Hematopoietic multipotent progenitor cell treated with erythropoietin and hydrocortisone succinate and interleukin-3 and kit ligand, for 4 days (in vitro differentiated cells): ENCODE measurements at places on chromosomes 5 and 9.

GRCh38 chr9:14418941-14419937 lies 105.3 kb upstream of the NFIB start:
- DNase-seq = no peak

GRCh38 chr9:121105531-121105930 lies 30.8 kb downstream of the CNTRL start:
- peak; percentile 41 for DNase-seq

GRCh38 chr5:128799945-128800344 lies 165.3 kb upstream of the SLC27A6 start:
- DNase-seq = no peak

DNA sequence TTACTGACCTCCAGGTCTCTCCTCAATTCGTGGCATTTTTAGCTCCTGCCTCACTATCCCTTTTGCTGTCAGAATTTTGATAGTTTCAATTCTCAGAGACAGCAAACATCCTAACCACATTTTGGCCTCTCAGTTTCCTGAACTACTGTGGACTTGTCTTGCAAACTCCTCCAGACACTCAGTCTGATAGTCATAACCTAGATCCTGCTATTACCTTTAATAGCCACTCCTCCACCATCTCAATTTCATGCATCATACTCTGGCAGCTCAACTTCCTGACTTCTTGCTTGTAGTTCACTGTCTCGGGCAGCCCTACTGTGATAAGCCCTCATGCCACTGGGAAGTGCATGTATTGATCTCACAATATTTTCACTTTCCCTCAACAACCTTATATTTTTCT lies 481.8 kb upstream of the CDH18 start:
- no peak for DNase-seq

- DNase-seq = no peak
These were observed 66.1 kb upstream of the ADRA1B start for GRCh38 chr5:159850160-159850559.

DNA sequence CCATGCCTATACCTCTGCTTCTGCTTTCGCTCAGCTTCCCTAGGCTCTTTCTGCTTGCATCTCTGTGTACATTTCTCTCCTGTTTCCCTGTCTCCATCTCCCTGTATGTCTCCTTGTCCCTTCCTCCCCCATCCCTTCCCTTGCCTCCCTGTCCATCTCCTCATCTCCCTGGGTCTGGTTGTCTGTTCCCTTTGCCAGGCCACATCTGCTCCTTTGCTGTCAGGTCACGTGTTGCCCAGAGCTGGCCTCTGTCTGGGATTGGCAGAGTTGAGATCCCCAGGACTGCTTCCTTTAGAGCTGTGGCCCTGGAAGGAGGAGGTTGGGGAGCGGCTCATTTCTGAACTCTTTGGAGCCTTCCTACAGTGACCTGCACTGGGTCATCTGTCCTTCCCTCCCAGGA lies 31.8 kb upstream of the PTGS1 start:
- no peak for DNase-seq

- DNase-seq = no peak
These were observed 6.6 kb upstream of the CNOT6 start for GRCh38 chr5:180487556-180487955.

GRCh38 chr9:123651273-123651672 lies 278.7 kb downstream of the DENND1A start:
- DNase-seq = no peak

DNA sequence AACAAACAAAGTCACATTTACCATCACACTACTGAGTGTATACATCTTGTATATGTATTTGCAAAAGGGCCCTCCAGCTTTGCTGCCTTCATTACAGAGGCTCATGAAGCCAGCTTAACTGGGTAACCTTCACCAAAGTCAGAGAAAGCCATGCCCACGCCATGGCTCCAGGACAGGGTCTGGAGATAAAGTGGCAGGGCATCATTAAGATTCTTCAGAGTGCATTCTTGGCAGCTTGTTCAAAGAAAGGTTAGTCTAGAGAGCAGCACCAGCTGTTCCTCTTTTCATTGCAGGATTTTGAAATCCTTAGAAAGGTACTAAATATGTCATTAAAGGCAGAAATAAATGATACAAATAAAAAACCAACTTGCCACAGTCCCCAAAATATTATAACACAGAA lies 333.2 kb downstream of the NDUFS4 start:
- DNase-seq = no peak

DNA sequence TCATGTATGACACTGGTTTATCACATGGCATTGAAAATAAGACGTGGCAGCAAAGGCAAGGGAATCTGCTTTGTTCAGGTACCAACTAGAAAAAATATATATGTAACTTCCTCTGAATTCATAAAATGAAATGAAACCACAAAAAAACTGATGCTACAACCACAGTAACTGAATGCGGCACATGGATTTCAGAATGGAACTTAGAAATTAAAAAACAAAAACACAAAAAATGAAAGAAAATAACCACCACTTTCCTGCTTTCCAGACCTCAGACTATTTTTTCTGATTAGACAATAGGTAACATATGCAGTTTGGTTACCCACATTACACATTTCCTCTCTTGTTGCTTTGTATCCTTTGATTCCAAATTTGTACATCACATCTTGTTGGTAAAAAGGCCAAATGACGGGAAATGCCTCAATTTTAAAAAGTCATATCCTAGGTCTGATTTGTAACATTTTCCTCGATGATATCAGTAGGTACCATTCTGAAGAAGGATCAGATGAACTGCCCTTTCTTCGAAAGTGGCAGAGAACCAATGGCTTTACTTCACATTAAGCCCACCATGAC lies 18.1 kb upstream of the PDCL start:
- DNase-seq = no peak

- peak; percentile 87 for DNase-seq
These were observed 7.0 kb upstream of the IL12B start for GRCh38 chr5:159337016-159337955.

DNA sequence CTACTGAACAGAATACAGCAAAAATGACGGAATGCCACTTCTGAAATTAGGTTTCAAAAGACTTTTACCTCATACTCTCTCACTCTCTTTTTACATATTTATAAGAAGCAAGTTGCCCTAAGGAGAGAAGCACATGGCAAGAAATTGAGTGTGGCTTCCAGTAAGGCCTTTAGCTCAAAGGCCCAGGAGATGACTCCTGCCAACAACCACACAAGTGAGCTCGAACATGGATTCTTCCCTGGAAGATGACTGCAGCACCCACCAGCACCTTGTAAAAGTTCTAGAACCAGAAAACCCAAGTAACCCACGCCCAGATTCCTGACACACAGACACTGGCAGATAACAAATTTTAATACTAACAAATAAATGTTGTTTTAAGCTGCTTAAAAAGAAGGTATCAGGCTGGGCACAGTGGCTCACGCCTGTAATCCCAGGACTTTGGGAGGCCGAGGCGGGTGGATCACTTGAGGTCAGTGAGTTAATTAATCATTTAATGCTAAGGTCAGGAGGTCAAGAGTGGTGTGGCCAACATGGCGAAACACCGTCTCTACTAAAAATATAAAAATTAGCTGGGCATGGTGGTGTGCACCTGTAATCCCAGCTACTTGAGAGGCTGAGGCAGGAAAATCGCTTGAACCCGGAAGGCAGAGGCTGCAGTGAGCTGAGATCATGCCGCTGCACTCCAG lies 17.0 kb downstream of the PTBP3 start:
- peak; percentile 50 for DNase-seq

- no peak for DNase-seq
These were observed 84.6 kb downstream of the ANKRD55 start for GRCh38 chr5:56148453-56148971.

DNA sequence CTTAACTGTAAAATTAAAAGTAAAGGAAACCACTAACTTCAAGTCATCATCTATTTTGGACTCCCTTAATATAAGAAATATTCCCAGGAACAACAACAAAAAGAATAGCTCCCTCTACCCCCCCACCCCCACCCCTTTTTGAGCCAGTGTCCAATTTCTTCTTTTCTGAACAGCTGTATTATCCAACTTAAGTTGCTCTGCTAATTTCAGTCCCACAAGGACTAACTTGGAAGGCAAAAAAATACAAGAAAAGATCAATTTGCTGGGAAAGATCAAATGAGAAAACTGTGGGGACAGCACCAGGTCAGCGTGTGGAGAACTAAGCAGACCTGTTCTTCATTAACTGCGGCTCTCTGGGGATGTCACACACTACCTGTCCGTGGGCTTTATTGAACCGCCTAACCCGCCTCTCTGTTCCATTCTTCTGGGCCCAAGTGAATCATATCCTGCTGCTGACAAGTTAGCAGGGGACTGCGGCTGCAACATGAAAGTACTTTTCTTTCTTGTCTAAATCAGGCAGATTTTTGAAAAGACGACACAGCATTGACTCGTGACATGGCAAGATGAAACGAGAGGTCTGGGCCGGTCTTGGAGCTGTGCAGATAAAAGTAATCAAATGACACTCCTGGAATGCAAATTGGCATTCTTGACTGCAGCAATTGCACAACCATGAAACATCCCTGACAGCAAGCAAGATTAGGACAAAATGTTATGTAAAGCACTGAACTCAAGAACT lies 2.7 kb downstream of the BNC2 start:
- DNase-seq = no peak

- no peak for DNase-seq
These were observed 286.9 kb upstream of the TARS1 start for GRCh38 chr5:33153831-33154230.

GRCh38 chr9:124449381-124450151 lies 685 bp upstream of the ADGRD2 start:
- DNase-seq = no peak

DNA sequence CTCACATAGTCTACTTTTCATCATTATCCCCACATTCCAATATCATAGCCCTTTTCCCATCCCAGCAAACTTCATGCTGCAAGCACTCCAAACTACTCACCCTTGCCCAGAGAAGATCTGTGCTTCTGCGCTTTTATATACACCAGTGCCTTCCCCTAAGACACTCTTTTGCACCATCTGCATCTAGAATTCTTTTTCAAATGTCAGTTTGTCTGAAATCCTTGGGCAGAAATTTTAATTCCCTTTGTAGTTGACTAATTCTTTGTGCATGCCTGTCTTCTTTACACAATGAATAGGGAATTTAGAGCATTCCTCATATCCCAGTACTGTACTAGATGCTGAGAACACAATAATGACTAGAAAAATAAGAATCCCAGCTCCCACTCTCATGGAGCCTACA lies 298.9 kb downstream of the KCNN2 start:
- DNase-seq = no peak

GRCh38 chr9:124486778-124487259 lies 20.4 kb downstream of the NR5A1 start:
- no peak for DNase-seq

DNA sequence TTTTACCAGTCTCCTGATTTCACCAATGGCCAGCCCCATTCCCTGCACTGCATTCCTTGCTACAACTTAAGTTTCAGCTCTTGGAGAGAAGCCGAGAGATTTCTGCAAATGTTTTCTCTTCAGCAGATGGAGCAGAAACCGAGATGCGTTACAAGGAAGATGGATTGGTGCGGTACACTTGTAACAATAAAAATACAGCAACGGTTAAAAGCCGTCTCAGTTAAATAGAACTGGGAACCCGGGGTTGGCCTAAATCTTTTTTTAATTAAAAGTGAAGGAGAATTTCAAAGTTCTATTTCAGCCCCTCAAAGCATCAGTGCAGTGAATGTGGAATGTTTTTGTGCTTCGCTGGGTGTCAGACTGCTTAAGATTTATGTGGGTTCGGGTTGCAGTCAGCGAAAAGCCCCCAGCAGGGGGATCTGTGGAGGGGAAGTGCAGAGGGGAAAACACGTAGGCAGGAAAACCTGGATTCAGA lies 19.8 kb downstream of the BRINP1 start:
- no peak for DNase-seq

DNA sequence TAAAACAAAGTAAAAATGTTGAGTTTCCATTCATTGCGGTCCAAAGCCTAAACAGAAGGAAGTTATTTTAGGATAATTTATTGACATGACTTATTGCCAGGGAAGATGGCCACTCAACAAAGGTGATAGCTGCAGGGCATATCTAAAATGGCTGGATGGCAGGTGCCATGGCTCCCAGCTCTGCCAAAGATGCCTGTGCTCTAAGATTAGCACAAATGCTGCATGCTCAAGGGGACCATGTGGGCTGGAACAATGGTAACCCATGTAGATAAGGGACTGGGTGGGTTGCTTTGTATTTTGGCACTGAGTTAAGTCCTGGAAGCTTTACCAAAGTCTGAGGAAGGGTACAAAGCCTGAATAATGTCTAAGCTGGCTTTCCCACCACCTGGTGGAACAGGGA lies 95.5 kb upstream of the IFNK start:
- peak; percentile 53 for DNase-seq

- no peak for DNase-seq
These were observed 22.0 kb downstream of the ANKHD1 start for GRCh38 chr5:140423609-140424008.

DNA sequence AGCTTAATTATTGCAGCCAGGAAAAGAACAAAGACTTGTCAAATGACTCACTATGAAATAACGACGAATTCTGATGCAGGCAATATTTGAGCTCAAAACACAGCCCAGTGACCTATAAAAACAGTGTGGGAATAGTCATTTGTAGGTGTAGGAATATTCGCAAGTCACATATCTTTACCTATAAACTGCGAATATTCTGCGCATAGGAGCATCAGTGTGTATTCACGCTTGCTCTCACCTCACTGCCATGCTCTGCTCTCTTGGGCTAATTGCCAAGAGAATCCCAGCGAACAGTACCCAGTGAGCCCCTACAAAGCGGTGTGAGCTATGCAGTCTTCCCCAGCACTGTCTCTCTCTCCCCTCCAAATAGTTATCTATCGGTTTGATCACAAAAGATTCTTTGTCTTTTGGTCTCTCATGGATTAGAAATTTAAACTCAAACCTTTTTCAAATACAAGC lies 74.2 kb downstream of the ST8SIA4 start:
- DNase-seq = no peak

GRCh38 chr9:132798817-132799790 lies 79.0 kb downstream of the AK8 start:
- peak; percentile 99 for DNase-seq

DNA sequence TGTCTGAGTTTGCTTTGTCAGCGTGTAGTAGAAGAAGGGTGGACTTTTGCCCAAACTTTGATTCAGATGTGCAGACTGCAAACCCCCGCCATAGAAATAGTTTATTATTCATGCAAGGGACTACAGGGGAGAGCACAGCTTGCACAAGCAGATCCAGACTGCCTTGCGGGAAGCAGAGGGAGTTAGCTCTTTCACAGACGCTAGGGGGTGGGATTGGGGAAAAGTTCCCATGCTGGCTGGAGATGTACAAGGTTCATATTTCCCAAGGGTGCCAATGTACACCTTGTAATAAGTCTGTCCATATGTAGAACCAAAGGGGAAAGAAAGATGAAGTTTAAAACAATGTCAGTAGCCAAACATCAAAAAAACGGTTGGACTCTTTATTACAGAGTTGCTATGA lies 749.7 kb upstream of the COX7C start:
- no peak for DNase-seq

DNA sequence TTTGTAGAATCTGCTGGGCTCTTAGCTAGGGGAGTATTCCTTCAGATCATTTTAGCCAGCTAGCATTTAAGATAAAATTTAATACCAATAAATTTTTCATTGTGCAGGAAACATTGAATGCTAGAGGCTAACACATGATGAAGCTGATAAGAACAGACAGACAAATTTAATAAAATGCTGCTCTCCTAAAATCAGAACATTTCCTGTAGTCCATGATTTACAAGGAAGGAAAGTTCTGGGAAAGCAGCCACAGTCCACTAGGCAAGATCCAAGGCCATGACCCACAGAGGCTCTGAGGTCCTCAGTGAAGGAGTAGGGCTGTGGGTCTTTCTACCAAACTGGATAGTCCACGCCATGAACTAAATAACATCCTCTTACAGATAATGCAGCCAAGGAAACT lies 253.0 kb downstream of the ICE1 start:
- DNase-seq = no peak
